ENCODE measurements at places on chromosomes 4 and X.
A peak's percentile ranks its signal among the peaks of the same experiment; 100 is the strongest.

DNA sequence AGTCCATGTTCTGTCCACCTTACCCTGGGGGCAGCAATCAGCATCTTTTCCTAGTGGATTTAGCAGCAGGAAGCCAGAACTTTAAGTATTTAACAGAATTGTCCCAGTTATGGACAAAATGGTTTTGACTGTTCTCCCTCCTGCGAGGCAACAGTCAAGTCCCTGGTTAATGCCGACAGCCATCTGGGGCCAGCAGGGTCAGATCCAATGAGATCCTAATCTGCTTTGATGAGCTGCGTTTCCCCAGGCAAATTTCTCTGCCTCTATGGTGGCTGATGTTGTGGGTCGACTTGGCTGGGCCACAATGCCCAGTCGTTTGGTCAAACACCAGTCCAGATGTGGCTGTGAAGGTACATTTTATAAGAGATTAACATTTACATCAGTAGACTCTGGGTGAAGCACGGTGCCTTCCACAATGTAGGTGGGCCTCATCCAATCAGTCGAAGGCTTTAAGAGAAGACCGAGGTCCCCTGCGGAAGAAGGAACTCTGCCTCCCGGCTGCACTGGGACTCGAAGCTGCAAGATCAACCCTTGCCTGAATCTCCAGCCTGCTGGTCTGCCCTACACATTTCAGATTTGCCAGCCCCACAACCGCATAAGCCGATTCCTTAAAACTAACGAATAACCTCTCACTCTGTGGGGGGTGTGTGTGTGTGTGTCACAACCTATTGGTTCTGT is 89.0 kb upstream of the C4orf50 start:
- no peak overlapping the region for H3K27ac ChIP-seq
- H3K4me1 ChIP-seq, result peaks cover 7% of the 10 kb centered on the region
- H3K27me3 ChIP-seq, result no peaks in the 10 kb centered on the region

GRCh38 chrX:88325634-88326033 is 421.4 kb upstream of the CPXCR1 start:
- no peak overlapping the region for H3K4me3 ChIP-seq
- H3K4me1 ChIP-seq, result no peaks in the 10 kb centered on the region
- H3K36me3 ChIP-seq, result no peaks in the 10 kb centered on the region
- no peaks in the 10 kb centered on the region for H3K27me3 ChIP-seq

DNA sequence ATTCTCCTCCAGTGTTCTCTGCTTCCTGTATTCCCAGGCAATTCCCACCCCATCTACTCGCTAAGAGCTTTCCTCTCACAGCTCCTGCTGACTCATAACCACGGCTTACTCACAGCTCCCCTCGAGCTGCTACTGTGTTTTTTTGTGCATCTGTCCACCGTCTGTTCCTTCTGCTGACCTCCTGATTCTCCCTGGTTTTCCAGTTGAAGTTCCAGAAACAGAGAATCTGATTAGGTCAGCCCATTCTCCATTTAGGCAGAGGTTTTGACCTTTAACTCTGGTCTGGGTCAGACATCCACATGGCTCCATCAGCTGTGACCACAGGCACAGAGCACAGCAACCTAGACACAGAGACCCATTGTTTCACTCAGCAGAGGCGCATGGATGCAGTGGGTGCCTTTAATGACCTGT is 5.5 kb upstream of the SMIM20 start:
- no peak overlapping the region for H3K4me3 ChIP-seq
- no peak overlapping the region for H3K27ac ChIP-seq
- DNase-seq, result no peak
- H3K4me1 ChIP-seq, result peaks cover 9% of the 10 kb centered on the region
- no peaks in the 10 kb centered on the region for H3K27me3 ChIP-seq

GRCh38 chrX:1555370-1555769 is 18.4 kb upstream of the P2RY8 start:
- no peak for DNase-seq
- H3K27ac ChIP-seq, result peak overlapping the region; percentile 92
- H3K36me3 ChIP-seq, result peaks cover 10% of the 10 kb centered on the region
- peaks cover 39% of the 10 kb centered on the region for H3K4me1 ChIP-seq
- H3K4me3 ChIP-seq, result peak overlapping the region; percentile 72
- no peaks in the 10 kb centered on the region for H3K27me3 ChIP-seq

DNA sequence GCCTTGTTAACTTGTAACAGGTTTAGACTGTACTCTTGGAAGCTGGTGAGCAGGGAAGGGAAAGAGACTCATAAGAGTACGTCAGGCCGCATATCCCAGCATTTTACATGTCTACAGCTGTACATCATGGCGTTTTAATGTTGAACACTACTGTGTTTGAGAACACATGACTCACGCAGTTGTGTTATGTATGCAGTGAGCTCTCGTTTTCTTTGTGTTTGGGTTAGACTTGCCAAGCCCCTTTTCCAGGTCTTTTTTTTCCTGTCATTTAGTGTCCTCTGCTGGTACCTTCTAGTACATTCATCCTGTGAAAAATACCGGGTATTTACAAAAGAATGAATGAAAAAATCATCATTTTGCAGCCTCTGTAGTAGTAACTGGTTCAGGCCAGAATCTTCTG is 35.3 kb downstream of the SMS start:
- H3K27me3 ChIP-seq, result no peaks in the 10 kb centered on the region
- peak overlapping the region; percentile 12 for H3K27ac ChIP-seq
- no peak overlapping the region for H3K4me3 ChIP-seq
- no peak for DNase-seq

DNA sequence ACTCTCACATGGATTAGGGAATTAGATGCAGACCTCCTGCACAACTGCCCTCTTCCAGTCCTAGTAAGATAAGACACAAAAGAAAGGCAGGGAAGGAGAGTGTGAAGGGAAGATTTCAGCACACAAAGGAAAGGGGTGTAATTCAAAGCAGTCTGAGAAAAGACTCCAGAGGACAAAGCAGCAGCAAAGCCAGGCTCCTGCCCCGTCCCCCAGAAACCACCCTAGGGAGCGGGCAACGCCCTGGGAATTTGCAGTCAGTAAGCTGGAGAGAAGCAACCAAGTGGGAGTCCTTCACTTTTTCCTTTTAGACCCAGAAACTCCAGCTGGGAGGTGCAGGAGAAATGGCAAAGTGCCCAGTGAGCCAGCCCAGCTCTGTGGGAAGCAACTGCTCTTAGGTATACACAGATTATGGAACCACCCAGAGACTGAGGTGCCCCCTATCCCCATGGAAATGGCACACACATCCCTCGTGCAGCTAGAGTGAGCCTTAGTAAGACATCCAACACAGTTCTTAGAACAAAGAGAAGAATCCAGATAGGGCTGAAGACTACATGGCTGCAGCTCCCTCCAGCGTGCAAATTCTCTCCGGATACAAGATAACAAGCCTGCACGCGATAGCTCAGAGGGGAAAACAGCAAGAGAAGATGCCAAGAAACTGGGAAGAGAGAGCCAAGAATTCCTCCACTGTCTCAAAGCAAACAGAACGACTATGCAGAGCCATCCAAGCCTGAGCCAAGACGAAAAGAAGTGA is 26.5 kb upstream of the IRAK1 start:
- H3K4me1 ChIP-seq, result peaks cover 38% of the 10 kb centered on the region
- H3K27me3 ChIP-seq, result no peaks in the 10 kb centered on the region
- peak overlapping the region; percentile 89 for H3K27ac ChIP-seq
- DNase-seq, result no peak
- H3K4me3 ChIP-seq, result no peak overlapping the region
- H3K36me3 ChIP-seq, result peaks cover 60% of the 10 kb centered on the region

GRCh38 chr4:170030121-170030520 is 3.9 kb upstream of the MFAP3L start:
- H3K27ac ChIP-seq, result no peak overlapping the region
- no peak overlapping the region for H3K4me3 ChIP-seq
- peaks cover 10% of the 10 kb centered on the region for H3K4me1 ChIP-seq
- no peak for DNase-seq
- H3K36me3 ChIP-seq, result peaks cover 17% of the 10 kb centered on the region
- H3K27me3 ChIP-seq, result peaks cover 12% of the 10 kb centered on the region

- H3K27ac ChIP-seq, result no peak overlapping the region
- peaks cover 31% of the 10 kb centered on the region for H3K4me1 ChIP-seq
- H3K4me3 ChIP-seq, result no peak overlapping the region
- H3K36me3 ChIP-seq, result peaks cover 2% of the 10 kb centered on the region
- no peak for DNase-seq
- no peaks in the 10 kb centered on the region for H3K27me3 ChIP-seq
These were observed 87.2 kb downstream of the FRYL start for GRCh38 chr4:48692897-48693296.

DNA sequence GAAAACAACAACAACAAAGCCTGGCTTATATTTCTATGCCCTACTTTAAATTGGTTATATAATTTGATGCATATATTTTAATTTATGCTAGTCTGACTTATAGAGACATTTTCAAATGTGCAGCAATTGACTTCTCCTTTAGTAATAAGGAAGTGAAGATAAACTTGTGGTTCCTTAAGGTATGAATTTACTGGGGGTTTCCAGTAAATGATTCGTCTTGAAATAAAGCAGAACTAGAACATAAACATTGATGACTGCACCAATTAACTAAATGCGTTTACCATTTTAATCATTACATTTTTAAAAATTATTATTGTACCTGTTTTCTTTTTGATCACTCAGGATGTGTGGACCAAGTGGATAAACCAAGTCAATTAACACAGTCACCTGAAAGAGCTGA is 99.6 kb upstream of the CCSER1 start:
- no peak for DNase-seq
- no peak overlapping the region for H3K4me3 ChIP-seq
- no peaks in the 10 kb centered on the region for H3K4me1 ChIP-seq

GRCh38 chrX:23883737-23884354 is 23.9 kb downstream of the APOO start:
- H3K4me1 ChIP-seq, result peaks cover 2% of the 10 kb centered on the region
- no peak for DNase-seq
- H3K4me3 ChIP-seq, result no peak overlapping the region
- H3K27ac ChIP-seq, result no peak overlapping the region

- H3K4me3 ChIP-seq, result no peak overlapping the region
- H3K36me3 ChIP-seq, result no peaks in the 10 kb centered on the region
- no peaks in the 10 kb centered on the region for H3K4me1 ChIP-seq
- no peaks in the 10 kb centered on the region for H3K27me3 ChIP-seq
These were observed 916.2 kb upstream of the LCORL start for GRCh38 chr4:18937746-18938145.

GRCh38 chrX:97398030-97398551 is 514.4 kb downstream of the RPA4 start:
- no peak for DNase-seq
- H3K27me3 ChIP-seq, result no peaks in the 10 kb centered on the region
- no peaks in the 10 kb centered on the region for H3K36me3 ChIP-seq
- H3K27ac ChIP-seq, result peak overlapping the region; percentile 58
- H3K4me3 ChIP-seq, result no peak overlapping the region
- H3K4me1 ChIP-seq, result peaks cover 14% of the 10 kb centered on the region

DNA sequence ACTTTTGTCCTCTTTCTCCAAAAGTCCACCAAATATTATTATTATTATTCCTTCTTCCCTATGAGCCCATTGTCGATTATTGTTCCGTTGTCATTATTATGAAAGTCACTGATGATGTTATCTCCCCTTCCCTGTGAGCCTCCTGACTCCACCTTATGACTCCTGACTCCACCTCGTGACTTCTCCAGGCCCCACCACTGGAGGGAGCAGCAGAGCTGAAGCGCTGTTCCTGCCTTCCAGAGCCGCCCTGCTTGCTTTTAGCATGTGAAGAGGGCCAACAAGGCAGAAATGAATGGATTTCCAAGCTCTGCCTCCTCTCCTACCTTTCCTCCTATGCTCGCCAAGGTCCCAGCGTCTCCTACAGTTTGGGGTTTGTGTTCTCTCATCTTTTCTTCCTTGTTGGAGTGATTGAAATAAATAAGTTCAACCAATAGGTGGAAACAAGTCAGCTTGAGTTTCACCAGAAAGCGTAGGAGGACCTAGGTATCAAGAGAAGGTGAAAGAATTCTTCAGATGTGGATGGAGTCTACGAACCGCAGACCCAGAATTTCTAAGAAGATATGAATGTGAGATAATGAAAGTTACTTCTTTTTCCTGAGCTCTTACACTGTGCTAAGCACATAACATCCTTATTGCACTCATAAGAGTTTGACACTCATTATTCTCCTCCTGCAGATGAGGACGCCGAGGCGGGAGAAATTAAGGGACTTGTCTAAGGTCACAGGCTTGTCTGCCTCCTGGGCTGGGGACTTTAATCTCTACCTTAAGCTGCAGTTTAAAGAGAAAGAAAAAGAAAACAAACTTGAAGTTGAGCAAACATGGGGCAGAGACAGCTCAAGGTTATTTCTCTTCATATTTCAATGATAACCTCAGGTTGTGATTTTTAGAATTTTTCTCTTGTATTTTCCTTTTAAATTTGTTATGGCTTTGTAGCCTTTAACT is 26.1 kb downstream of the IGSF1 start:
- no peak overlapping the region for H3K27ac ChIP-seq
- H3K4me1 ChIP-seq, result no peaks in the 10 kb centered on the region
- no peaks in the 10 kb centered on the region for H3K36me3 ChIP-seq
- H3K4me3 ChIP-seq, result no peak overlapping the region
- no peaks in the 10 kb centered on the region for H3K27me3 ChIP-seq
